NCI-H1417 (cell line): ENCODE measurements at places on chromosomes 5 and 9.
A peak's percentile ranks its signal among the peaks of the same experiment; 100 is the strongest.

DNA sequence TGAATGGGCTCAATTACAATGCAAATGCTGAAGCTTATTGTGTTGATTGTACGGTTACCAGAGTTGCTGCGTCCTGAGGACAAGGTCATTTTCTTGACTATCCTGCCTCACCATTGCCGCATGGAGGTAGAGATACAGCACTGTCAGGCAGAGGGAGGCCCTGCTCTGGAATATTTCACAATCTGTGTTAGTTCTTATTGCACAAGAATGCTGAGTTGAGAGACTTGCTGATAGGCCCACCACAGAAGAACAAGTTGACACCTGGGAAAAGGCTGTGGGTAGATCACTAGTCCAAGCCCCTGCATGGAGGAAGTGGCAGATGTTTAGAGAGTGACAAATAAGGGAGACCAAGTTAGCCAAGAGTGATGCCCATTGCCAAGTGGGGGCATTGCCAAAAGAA lies 344.5 kb upstream of the ITGA1 start:
- DNase-seq = no peak

DNA sequence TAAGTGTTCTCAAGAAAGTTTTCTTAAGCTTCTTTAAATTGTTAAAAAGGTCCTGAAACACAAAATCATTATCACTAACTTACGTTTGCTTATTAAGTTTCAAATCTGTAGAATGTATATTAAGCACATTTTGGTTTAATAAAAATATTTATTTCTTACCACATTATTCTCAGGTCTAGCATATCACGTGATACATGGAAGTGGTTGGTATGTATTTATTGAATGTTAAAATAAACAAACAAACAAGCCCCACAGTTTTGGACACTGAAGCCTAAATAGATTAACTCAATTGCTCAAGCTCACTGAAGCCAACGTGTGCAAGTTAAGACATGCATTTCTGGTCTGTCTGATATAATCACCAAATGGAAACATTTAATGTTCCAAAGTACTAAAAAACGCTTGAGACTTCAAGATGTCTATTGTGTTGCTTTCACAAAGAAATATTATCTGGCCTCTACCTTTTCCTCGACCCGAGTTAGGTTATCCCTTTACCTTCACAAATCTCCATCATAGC lies 1136.9 kb downstream of the TAF11L14 start:
- no peak for DNase-seq

DNA sequence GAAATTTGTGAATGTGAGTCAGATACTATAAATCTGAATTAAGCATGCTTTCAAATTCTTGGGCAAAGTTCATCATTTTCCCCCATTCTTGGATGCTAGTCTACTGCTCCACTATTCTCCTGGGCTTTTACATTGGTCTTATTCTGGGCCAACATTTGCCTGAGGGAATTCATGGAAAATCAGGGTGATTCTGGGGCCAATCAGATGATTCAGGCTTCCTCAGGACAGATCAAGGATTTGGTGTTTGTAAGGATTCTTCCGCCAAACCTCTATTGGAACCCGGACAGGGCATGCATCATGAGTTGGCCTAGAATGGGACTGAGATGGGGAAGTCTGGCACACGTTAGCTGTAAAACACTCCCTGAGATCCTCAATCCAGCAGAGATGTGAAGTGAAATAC lies 113.8 kb downstream of the MEF2C start:
- DNase-seq = no peak

GRCh38 chr9:136901516-136902258 lies 15.4 kb downstream of the TRAF2 start:
- no peak for DNase-seq

DNA sequence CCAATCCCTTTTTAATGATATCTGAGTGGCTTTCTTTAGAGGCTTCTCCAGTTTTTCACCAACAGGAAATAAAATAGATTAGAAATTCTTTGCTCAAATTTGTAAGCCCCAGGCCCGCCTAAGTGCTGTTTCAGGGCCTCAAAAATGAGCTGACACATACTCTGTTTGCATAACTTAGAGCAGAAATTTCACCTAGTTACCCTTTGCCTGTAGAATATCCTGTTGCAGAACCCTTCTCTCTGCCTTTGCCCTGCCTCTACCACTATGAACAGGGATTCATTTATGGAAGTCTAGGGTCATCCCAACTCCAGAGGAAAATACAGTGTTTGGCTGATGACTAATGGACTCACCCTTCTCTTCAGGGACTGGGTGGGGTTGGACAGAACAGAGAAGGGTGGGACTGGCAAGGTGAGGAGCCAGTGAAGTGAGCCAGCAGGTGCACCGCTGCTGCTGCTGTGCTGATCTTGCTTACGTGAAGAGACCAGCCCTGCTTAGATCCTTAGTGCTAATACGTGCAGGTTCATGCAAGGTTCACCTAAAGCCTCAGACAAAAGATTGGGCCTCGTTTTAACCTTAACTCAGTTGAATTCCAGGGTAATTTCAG lies 22.8 kb downstream of the OSTF1 start:
- no peak for DNase-seq

GRCh38 chr9:137136881-137137607 lies 1.9 kb upstream of the GRIN1 start:
- DNase-seq = peak; percentile 70

DNA sequence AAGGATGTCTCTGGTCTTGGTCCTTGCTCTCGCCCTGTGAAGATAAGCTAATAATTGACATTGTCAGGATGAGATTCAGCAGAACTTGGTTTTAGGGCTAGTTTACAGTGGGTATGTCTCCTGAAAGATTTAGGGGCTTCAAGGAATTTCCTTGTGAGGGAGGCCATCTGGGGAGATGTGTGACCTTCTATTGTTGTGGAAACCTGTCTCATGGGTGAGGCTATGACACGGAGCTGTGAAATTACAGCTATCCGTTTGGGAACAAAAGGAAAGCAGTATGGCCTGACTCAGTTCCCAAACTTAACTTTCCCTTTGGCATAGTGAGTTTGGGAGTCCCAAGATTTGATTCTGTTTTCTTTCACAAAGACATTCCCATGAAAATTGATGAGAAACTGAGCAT lies 142.0 kb downstream of the PARP8 start:
- DNase-seq = no peak

DNA sequence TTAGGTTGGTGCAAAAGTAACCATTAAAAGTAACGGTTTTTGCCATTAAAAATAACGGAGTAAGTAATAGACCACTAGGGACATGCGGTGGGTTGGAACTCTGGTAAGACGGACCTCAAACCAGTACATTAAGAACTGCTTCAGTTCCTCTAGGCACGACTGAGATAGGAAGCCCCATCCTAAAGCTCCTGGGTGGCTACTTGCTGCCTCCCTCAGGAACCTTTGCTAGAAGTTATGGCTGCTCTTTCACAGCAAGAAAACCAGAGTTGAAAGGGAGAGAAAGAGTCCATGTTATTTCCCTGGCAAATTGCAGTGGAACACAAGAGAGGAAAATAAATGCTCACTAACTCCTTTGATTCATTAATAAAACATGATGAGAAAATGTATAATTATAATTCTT lies 47.6 kb downstream of the MCTP1 start:
- no peak for DNase-seq

- DNase-seq = peak; percentile 92
These were observed 156.3 kb upstream of the IER5L start for GRCh38 chr9:129334105-129334935.

DNA sequence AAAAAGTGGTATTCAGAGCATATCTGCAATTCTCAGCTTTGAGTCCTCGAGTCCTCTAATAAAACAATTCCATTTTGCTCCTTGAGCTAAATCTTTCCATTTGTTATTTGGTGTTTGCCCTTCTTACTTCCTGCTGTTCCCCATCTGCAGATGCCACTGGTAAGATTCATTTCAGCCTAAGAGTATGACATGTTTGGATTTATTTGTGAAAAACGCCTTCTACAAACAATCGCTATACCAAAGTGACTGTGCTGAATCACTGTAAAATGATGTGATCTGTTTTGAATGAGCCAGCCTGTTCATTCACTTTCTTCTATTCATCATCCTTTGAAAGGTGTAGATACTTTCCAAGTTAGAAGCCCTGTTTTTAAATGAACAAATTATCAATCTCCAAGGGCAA lies 27.7 kb downstream of the KCTD16 start:
- no peak for DNase-seq

GRCh38 chr9:132991351-132992300 lies 13.1 kb downstream of the GFI1B start:
- no peak for DNase-seq

- no peak for DNase-seq
These were observed 30.8 kb upstream of the REEP2 start for GRCh38 chr5:138408023-138408422.

DNA sequence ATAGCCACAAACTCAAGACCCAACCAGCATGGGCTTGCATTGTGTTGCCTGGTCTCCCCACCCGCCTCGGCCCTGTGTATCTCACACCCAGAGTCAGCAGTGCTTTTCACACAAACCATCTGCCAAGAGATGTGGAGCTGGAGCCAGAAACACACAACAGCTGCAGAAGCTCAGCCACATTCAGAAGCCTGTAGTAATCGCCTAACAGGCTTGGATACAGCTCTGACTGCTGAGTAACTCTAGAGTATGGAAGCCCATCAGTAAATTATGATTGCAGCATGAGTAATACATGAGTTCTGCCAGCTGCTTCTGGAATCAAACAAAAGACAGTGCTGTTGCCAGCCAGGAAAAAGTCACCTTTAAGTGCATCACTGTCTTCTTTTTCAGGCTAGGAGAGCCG lies 16.0 kb downstream of the TEK start:
- DNase-seq = no peak

DNA sequence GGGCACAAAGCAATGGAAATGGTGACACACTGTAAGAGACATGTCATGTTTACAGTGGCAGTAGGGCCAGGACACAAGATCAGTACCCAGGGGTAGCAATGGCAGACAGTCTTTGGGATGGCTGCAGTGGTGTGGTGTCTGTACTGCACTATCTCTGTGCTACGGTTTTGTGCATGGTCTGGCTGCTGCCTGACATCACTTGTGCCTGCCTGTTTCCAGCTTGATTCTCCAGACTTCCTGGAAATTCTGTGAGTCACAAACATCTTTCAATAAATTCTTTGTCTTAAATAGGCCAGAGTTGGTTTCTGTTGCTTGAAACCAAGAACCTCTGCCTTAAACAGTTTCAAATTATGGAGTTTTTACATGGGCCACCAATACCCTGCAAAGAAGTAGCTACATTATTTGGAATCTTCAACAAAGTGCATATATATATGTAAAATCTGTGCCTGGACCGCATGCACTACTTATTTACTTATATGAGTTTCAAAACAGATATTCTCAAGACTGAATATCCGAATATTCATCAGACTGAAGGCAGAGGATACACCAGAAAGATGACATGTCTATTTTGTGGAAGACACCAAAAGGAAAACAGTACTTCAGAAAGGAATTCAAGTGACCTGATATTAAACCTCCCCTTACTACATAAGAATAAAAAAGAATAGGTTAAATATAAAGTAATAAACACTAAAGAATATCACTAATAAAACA lies 188.1 kb downstream of the RFX3 start:
- DNase-seq = no peak

GRCh38 chr5:100828898-100829356 lies 74.2 kb downstream of the ST8SIA4 start:
- no peak for DNase-seq

- peak; percentile 83 for DNase-seq
These were observed at the start of gene TNC for GRCh38 chr9:115117999-115118878. TNC (minus strand) TSS chr9:115118157; CDS start chr9:115091018, 27,139 bp downstream.

- no peak for DNase-seq
These were observed 70.1 kb upstream of the PANK3 start for GRCh38 chr5:168649306-168649705.

- DNase-seq = no peak
These were observed 60.4 kb downstream of the GHR start for GRCh38 chr5:42483472-42484154.

- DNase-seq = no peak
These were observed 146.4 kb upstream of the ZNF366 start for GRCh38 chr5:72653586-72653985.

DNA sequence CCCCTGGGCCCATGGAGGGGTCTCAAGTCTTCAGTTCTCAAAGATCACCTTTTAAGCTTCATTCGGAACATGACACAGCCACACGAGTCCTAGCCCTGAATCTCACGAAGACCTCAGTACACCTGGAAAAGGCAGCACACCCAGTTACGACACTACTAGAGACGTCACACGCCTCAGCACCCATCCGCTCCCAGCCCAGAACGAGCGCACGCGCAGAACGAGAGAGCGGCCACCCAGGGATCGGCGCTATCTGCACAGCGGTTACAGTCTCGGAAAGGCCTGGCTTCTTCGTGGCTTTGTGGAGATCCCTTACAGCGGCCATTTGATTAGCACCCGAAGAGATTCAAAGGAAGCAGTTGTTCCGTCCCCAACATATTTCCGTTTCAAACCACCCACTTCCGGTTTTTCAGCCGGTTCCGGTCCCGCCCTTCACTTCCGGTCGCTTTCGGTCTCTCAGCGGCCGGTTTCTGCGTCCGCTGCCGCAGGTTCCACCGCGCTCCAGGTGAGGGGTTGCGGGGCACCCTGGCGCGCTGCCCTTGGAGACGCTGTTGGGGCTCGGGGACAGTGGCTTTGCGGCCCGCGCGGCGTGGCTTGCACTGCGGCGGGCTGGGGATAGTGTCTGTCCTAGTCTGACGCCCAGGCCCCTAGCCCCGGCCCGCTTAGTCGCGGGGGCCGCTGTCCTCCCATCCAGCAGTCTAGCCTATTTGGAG lies at the start of gene UBLCP1:
Gene UBLCP1 (plus strand): TSS at position 432 of the 710 bp plus-strand sequence. CDS start 5,626 bp downstream, outside the sequence.
- peak; percentile 93 for DNase-seq

DNA sequence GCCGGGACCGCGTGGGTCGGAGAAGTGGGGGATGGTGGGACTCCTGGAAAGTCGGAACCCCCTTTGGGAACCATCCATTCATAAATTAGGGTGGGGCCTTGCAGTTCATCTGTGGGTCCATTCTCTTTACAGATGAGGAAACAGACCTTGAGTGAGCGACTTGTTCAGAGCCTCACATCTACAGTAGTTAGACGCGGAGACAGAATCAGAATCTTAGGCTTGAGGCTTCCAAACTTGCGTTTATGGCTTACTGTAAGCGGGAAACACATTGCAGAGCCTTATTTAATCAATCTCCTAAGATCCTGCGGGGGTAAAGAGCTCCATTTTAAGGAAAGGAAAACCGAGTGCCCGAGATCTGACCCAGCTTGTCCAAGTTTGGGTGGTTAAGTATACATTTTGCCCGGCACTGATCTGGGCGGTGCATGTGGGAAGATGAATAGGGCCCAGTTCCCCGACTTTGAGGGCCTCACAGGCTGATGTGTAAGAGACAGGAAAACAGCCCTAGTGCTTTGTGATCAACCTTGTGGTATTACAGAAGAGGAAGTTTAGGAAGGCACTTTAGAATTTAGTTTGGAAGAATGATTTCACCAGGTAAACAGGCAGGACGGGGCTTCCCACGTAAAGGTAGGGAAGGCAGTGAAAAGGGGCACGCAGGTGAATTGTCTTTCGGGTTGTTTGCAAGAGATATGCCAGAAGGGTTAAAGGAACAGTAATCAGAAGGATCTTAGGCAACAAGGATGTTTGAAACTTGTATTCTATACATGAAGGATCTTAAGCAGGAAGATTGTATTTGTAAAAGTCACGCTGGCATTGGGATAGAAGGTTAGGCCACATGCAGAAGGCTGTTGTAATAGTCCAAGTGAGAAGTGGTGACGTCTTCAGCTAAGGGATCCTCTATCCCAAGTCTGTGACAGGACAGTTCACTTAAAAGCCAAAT lies 744 bp downstream of the TARS1 start:
- no peak for DNase-seq

- DNase-seq = no peak
These were observed 544 bp upstream of the SNX24 start for GRCh38 chr5:122844910-122845228.
